ENCODE measurements at places on chromosomes 3 and 15. TPM values are rescaled to one million over a fixed set of nuclear protein-coding genes. Genes with fewer than 3 reads are reported as not detected.

DNA sequence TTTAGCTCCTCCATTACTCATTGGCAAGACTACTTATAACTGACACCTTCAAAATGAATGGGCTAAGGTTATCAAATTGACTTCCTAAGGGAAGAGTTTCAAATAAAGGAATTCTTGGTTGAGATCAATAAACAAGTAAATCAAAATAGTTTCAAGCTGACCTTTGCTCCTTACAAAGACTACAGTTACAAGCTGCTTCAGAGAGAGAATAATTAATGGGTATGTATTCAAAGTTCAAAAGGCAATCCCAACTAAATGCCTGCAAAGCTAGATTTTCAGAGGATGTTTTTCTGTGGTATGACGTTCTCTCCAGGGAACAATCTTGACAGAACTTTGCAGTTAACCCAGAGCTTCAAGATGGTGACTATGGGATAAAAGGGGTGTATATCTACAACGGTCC, 153.7 kb downstream of the SUCLG2 start:
- DNase-seq = no peak

- no peak for DNase-seq
These were observed 58.2 kb downstream of the ZBTB38 start for GRCh38 chr3:141426404-141427034.

Gene FOXB1
- polyA plus RNA-seq = 0.16 TPM

DNA sequence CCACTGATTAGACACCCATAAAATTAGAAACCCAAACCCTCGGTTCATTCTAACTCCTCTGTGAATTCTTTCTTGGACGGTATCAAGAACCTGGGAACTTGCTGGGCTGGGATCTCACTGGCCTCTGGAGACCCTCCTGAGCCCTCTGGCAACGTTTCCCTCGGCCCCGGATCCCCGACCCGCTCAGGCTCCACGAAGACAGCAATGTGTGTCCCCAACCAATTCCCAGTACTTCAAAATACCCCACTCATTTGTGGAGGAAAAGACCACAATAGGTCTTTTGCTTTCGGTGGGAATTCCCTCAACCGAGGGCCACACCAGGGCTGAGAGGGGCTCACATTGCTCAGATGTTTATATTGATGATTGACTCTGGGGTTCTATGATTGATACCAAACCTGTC, 117.9 kb upstream of the PRR20G start:
- DNase-seq = no peak

- no peak for DNase-seq
These were observed 132.9 kb upstream of the LPP start for GRCh38 chr3:188021041-188021440.

- DNase-seq = no peak
These were observed 57.0 kb downstream of the DUT start for GRCh38 chr15:48388016-48388851.

Gene TEX9
- polyA plus RNA-seq = 3.5 TPM

DNA sequence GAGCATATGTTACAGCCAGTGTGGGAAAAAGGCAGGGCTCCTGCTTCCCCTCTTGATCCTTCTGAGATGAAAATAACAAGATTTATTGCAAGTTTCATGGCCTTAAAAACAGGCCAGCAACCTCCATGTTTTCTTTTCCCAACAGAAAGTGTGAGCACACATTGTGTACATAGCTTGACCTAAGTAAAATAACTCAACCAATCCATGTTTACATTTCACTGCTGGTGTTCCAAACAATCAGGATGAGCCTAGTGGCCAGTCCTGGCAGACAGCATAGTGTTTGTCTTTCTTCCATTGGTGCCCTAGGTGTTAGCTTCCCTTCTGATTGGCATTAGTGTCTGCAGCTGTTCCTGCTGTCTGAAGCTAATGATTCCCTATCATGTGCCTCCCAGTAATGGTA, 847.7 kb downstream of the EPHA3 start:
- no peak for DNase-seq

- DNase-seq = no peak
These were observed 9.3 kb downstream of the BAHD1 start for GRCh38 chr15:40450047-40450446.

Gene RLBP1
- polyA plus RNA-seq = 0.32 TPM

All from thymus (tissue), 14 donors.